ENCODE measurements at places on chromosomes 5 and 9.
A peak's percentile ranks its signal among the peaks of the same experiment; 100 is the strongest.

DNA sequence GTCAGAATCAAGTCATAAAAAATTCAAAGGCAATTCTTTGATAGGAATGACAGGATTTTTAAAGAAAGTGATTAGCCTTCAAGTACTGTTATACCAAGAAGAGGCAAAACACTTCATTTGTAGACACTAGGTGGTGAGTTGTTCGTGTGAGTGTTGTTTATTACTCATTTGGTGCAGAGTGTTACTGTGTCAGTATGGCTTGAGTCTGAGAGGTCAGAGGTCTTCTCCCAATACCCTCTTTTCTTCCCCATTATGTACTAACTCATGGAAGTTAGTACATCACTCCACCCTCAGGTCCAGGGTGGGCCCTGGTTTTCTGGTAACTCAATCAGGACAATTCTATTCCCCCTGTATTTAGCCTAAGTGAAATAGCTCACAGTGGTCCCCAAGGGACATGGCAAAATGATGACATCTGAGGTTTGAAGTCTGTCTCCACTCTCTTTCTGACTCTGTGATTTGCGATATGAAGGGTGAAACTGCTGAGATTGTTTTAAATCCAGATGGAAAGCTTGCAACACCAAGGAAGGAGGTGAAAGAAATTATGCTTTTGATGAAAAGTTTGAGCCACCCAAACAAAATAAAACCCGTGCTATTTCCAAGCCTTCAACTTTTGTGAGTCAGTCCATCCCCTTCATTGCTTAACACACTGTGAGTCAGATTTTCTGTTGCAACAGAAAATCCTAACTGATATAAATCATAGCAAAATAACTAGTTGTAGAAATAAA is 56.8 kb downstream of the NUDT12 start:
- DNase-seq = no peak

GRCh38 chr9:137968235-137968634 is 90.7 kb downstream of the CACNA1B start:
- DNase-seq = no peak

- DNase-seq = no peak
Measured at GRCh38 chr9:30609713-30610112, 1774.7 kb upstream of the ACO1 start.

DNA sequence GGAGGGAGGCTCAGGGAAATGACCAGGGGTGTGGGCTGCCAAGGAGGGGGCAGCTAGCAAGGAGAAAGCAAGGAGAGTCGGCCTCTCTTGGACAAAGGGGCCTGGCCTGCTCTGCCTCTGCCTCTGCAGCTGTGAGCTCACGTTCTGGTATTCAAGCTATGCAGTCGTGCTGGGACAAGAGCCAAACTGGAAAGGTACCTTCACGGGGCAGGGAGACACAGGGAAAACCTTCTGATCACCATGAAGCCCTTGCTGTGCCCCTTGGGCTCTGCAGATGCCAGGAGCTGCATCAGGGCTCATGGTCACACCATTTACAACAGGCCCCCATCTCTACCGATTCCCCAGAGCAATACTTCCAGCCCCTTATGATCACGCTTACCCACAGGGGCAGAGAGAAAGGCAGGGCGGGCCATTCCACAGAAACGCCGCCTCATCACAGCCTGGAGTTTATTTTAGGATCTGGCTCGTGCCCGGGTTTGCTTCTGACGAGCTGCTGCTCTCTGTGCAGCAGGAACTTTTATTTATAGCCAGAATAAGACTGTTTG is 63.2 kb downstream of the PRRT1B start:
- no peak for DNase-seq

DNA sequence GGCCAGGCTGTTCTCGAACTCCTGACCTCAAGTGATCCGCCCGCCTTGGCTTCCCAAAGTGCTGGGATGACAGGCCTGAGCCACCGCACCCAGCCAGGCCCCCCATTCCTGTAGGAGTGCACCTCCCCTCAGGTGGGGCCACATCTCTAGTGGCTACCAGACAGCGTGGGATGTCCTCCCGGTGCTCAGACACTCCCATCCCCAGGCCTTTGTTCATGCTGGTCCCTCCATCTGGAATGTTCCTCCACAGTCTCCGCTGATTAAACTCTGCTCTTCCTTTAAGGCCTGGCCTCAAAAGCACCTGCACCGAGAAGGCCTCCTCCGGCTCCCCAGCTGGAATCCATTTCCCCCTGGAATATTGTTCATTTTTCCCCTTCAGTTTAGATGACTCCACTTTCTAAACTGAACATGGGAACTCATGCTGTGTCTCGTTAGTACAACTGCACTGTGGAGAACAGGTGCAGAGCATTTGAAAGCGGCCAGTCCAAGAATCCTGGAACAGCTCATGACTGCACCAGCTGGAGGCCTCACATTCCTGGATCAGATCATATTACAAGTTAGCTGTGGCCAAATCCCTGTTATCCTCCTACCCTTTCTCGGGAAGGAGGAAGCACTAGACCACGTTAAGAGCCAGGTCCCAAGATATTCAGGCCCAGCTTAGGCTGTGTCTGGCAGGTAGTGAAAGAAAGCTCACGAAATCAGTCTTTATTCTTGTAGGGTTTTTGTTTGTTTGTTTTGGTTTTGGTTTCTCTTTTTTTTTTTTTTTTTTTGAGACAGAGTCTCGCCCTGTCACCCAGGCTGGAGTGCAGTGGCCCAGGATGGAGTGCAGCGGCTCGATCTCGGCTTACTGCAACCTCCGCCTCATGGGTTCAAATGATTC is 10.8 kb upstream of the PRRC2B start:
- DNase-seq = peak; percentile 77

DNA sequence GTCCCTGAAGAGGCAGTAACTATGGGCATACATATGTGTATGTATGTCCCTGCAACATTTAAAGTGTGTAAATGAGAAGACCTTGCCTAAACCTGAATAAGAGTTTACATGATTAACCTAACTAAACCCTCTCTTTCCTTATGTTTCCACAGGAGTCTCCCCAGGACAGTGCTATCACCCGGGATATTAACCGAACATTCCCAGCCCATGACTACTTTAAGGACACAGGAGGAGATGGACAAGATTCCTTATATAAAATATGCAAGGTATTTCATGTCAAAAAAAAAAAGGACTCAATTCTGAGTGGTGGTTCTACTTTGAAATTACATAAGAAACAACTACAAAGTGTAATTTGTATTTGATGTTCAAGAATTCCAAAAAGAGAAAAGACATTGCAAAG is 31.7 kb downstream of the GPR21 start:
- DNase-seq = no peak

DNA sequence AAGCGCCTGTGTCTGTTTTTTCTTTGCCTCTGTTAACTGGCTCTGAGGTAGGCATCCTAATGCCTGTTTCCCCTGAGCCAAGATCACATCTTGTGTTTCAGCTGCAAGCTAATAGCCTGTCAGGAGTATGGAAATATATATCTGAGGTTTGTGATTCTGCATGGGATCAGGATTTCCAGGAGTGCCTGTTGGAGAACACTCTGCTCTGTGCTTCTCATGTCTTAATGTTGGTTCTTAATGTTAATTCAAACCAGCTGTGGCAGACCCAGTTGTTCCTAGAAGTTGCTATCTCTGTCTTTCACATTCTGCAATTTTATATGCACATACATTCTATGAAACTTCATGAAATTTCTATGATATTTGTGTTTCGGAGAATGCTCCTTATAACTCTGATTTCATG is 72.1 kb downstream of the PGM5 start:
- no peak for DNase-seq

DNA sequence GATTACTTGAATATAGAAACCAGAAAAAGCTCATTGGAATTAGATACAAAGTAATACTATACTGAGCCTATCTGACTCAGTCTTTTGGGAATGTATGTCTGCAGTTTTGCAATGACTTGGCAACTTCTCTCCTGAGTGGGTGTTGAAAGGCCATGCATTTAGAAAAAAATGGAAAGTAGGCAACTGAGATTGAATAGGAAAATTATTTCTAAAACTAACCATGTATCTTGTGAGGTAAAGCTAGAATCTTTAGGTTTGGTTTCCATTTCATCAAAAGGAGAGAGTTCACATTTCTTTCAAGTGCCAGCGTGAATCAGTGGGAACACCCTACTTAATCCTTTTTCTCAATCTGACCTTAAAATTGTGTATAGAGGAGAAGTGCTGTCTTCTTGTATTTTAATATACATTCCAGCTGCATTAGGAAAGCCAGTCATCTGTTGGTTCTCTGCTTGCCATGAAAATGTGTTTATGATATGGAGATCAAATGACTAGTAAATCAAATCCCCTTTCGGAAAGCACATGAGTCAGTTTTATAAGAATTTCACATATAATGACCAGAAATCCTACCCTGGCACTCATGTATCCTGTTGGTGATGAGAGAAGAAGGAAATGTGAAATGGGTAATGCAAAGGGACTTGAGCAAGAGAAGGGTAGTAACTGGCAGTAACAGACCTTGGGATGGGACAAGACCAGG is 30.4 kb downstream of the NFX1 start:
- DNase-seq = no peak

GRCh38 chr5:51821697-51822096 is 438.4 kb downstream of the ISL1 start:
- no peak for DNase-seq

- DNase-seq = no peak
Measured at GRCh38 chr9:34710023-34710422, at the start of gene CCL21. Gene CCL21 (minus strand): TSS chr9:34710136. CDS start chr9:34710066, 70 bp downstream.

DNA sequence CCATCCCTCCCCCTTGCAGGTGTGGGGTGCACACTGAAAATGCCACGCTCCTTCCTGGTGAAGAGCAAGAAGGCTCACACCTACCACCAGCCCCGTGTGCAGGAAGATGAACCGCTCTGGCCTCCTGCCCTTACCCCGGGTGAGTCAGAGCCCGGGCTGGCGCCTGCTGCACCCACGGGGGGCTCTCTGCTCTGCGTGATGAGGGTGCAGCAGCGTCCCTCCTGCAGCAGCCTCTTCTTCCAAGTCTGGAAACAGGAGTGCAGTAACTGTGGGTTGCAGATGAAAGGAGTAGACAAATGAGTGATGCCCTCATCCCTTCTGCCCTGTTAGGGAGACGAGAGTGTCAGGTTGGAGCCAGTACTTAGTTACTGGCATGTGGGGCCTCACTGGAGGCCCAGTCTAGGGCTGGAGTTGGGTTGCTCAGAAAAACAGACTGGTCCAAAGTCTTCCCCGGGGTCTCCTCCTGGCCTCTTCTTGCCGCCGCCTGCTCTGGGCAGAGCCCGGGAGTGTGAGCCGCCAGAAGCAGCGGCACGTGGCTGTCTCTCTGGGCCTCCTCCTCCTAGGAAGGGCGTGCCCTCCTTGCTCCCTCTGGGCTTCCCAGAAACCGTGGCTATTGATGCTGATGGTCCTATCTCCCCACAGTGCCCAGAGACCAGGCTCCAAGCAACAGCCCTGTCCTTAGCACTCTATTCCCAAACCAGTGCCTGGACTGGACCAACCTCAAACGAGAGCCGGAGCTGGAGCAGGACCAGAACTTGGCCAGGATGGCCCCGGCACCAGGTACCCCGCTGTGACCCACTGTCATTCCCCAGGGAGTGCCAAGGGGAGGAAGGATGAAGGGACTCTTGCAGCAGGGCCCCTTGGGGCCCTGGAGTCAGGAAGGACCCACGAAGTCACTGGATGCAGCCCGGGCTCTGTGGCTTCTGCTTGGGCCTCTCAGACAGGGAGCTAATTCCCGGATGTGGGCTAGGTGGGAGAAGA is 8.4 kb downstream of the GFI1B start:
- DNase-seq = no peak

DNA sequence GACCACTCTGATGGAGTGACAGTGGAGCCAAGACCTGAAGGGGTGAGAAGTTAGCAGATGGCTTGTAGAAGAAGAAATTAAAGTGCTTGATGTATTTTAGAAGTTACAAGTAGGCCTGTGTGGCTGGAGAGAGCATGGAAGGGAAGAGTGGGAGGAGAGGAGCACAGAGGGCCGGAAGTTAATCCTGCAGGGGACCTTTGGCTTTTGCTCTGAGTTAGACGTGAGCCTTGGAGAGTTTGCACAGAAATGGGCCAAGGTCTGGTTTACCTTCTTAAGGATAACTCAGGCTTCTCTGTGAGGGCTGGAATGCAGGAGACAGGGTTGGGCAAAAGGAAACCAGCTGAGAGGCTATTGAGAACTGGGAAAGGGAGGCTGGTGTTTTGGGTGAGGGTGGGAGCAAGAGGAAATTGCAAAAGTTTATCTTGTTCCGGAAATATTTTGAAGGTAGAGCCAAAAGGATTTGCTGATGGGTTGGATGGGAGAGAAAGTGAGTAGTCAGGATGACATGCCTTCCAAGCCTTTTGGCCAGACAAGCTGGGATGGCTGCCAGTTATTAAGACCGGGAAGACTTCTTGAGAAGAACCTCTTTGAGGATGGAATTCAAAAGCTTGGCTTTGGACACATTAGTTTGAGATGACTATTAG is 17.5 kb upstream of the F2RL1 start:
- DNase-seq = no peak

GRCh38 chr9:129585352-129585751 is 35.5 kb downstream of the C9orf50 start:
- no peak for DNase-seq

DNA sequence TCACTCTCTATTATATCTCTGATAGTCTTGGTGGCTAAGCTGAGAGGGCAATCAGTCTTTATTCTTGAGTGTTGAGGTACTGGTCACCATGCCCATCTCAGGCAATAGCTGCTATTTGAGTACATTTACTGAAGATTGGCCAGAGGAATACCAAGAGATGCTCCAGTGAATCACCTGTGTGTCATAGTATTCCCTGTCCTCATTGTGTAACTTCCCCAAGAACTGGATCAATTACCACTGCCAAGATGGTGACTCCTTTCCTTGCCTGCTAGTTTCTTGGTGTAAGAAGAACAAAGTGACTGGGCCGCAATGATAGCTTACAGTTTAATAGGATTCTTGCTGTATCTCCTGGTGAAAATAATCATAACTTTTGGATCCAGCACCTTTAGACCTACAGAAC is 418.7 kb upstream of the KIF2A start:
- no peak for DNase-seq

DNA sequence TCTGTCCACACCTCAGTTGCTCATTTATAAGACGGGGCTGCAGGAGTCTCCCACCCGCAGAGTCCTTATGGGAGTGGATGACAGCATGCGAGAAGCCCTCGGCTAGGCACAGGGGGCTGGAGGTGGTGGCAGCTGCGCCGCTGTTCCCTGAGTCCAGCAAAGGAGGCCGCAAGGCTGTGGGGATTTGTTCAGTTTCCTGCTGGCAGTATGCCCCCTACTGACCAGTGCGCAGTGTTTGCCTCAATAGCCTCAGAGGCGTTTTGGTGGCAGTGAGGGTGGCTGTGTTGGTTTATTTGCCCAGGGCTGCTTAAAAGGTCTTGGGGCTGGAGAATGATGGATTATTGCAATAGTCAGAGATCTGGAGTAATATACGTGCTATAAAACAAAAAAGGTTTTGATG is 176.3 kb upstream of the OTULINL start:
- DNase-seq = no peak

GRCh38 chr5:74517700-74518099 is 122.8 kb downstream of the ENC1 start:
- DNase-seq = no peak

DNA sequence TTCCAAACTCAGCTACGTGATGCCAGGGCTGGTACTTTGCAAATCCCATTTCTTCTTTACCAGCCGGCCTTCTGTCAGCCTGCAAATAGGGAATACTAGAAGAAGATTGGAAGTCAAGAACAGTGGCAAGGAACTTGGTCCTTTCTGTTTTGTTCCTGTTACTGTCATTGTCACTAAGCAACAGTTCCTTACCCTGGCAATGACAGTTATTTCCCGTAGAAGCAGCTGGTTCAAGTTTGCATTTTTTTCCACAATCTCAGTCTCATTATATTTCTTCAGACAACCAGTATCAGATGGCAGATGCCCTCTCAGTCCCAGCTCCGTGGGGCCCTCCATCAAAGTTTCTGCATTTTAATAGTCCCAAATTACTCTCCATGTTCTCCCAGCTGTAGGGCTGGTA is 9.1 kb upstream of the C1QTNF2 start:
- no peak for DNase-seq

GRCh38 chr9:33645706-33646105 is 121.7 kb downstream of the ANKRD18B start:
- no peak for DNase-seq

GRCh38 chr5:92911293-92911692 is 669.7 kb downstream of the NR2F1-AS1 start:
- DNase-seq = no peak
